Karpas-422 (cell line): ENCODE measurements at places on chromosomes 1 and 21. TPM values are rescaled to one million over a fixed set of nuclear protein-coding genes. Genes with fewer than 3 reads are reported as not detected.
A peak's percentile ranks its signal among the peaks of the same experiment; 100 is the strongest.

- no peak for DNase-seq
Measured at GRCh38 chr1:27648602-27649305, 13.8 kb upstream of the FGR start.

The EXO1 gene
- total RNA-seq, result 9.8 and 14.2 TPM in 2 replicates

The CCDC185 gene
- not detected in 2 replicates for total RNA-seq

DNA sequence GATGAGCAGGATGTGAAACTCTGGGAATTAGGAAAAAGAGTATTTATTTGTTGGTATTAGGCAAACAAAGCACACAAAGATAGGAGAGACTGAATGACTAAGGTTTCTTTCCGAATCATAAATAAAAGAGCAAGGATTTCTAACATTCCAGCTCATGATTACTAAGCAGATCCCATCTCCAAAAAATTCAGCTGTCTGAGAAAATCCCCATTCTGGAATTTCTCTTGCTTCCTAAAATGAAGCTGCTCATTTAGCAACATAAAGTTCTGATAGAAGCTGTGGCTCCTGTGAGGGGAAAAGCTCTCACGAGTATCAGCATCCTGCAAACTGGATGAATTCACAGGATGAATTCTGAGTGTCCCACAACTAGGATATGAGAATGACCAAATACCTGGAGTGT is 6.7 kb upstream of the SH2D5 start:
- no peak for DNase-seq

GRCh38 chr1:119275145-119276134 is 93.1 kb upstream of the HAO2 start:
- DNase-seq, result peak; percentile 85
